ENCODE measurements at places on chromosomes 4 and X. TPM values are rescaled to one million over a fixed set of nuclear protein-coding genes. Genes with fewer than 3 reads are reported as not detected.

DNA sequence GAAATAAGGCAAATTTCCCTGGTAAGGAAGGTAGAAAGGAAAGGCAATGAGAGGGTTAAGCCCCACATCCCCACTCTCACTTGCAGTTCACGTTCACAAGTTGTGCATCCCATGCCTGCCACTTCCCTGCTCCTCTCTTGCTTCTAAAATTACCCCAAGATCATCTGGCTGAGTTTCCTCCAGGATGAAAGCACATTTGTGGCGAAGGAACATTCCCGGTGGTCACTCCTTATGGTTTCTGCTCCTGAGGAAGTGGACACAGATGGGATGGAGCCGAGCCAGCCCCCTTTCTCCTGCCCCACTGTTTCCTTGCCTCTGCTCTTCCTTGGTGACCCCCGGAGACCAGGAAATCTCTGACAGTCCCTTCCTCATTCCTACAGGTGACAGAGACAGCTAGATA is 37.5 kb downstream of the SPINK2 start:
- H3K36me3 ChIP-seq = no peaks in the 10 kb centered on the region
- H3K27ac ChIP-seq = no peak overlapping the region
- H3K27me3 ChIP-seq = no peaks in the 10 kb centered on the region
- no peak for DNase-seq

- no peaks in the 10 kb centered on the region for H3K36me3 ChIP-seq
- H3K4me3 ChIP-seq = no peak overlapping the region
- no peak for DNase-seq
- no peaks in the 10 kb centered on the region for H3K27me3 ChIP-seq
Measured at GRCh38 chrX:151996347-151996746, 21.9 kb upstream of the GABRE start.

- H3K4me3 ChIP-seq = no peak overlapping the region
- no peak for DNase-seq
- no peaks in the 10 kb centered on the region for H3K27me3 ChIP-seq
Measured at GRCh38 chr4:128768373-128768996, 41.0 kb upstream of the JADE1 start.

DNA sequence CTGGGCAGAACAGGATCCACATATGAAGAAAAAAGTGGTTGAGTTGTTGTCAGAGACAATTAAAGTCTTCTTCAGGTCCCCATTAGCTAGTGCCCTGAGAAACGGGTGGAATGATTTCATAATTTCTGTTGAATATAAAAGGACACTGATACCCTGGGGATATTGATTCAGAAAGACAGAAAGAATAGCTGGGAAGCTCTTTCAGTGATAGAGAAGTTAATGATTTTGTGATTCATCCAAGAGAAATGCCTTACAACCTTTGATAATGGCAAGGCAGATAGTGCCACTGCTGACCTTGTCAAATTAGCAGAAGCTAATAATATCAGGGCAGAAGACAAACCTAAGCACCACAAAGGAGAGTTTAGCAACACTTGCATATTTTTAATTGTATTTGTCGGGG is 37.9 kb downstream of the UNC5C start:
- H3K27ac ChIP-seq = no peak overlapping the region
- no peaks in the 10 kb centered on the region for H3K27me3 ChIP-seq
- H3K36me3 ChIP-seq = no peaks in the 10 kb centered on the region
- H3K4me3 ChIP-seq = no peak overlapping the region

- H3K4me3 ChIP-seq = peak overlapping the region; percentile 65
- H3K4me1 ChIP-seq = no peaks in the 10 kb centered on the region
- no peaks in the 10 kb centered on the region for H3K36me3 ChIP-seq
- DNase-seq = peak; percentile 68
Measured at GRCh38 chrX:64205735-64206501, 410 bp upstream of the AMER1 start.

- H3K27ac ChIP-seq = no peak overlapping the region
- H3K27me3 ChIP-seq = no peaks in the 10 kb centered on the region
- H3K36me3 ChIP-seq = no peaks in the 10 kb centered on the region
- H3K4me3 ChIP-seq = no peak overlapping the region
- no peak for DNase-seq
- peaks cover 4% of the 10 kb centered on the region for H3K4me1 ChIP-seq
Measured at GRCh38 chrX:153732401-153732800, 7.7 kb downstream of the ABCD1 start.

DNA sequence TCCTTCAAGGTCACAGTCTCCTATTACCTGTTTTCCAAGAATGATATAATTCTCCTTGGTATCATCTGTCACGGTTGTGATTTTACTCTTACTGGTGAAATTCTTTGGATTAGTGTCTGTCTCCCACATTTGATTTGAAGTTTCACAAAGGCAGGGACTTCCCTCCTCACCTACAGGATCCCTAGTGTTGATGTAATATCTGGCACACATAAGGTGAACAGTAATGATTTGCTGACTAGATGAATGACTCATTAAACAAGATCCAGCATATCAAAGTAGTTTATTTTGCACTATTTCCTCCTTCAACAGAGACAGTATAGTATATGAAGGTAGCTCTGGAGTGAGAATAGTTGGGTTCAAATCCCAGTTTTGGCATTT is 135.3 kb upstream of the IL1RAPL2 start:
- H3K36me3 ChIP-seq = no peaks in the 10 kb centered on the region
- no peak overlapping the region for H3K27ac ChIP-seq
- no peaks in the 10 kb centered on the region for H3K27me3 ChIP-seq
- no peak overlapping the region for H3K4me3 ChIP-seq

DNA sequence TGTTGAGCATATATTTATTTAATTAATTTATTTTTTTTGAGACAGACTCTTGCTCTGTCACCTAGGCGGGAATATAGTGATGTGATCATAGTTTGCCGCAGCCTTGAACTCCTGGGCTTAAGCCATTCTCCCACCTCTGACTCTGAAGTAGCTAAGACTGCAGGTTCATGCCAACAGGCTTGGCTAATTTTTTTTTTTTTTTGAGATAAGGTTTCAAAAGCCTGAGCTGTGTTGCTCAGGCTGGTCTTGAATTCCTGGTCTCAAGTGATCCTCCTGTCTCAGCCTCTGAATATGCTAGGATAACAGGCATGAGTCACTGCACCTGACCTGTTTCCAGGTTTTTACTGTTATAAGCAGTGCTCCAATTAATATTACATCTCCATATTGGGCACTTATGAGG is 4.8 kb downstream of the ADD1 start:
- peaks cover 3% of the 10 kb centered on the region for H3K36me3 ChIP-seq
- no peak for DNase-seq
- no peaks in the 10 kb centered on the region for H3K27me3 ChIP-seq
- no peak overlapping the region for H3K27ac ChIP-seq
- H3K4me1 ChIP-seq = peaks cover 23% of the 10 kb centered on the region
- no peak overlapping the region for H3K4me3 ChIP-seq

DNA sequence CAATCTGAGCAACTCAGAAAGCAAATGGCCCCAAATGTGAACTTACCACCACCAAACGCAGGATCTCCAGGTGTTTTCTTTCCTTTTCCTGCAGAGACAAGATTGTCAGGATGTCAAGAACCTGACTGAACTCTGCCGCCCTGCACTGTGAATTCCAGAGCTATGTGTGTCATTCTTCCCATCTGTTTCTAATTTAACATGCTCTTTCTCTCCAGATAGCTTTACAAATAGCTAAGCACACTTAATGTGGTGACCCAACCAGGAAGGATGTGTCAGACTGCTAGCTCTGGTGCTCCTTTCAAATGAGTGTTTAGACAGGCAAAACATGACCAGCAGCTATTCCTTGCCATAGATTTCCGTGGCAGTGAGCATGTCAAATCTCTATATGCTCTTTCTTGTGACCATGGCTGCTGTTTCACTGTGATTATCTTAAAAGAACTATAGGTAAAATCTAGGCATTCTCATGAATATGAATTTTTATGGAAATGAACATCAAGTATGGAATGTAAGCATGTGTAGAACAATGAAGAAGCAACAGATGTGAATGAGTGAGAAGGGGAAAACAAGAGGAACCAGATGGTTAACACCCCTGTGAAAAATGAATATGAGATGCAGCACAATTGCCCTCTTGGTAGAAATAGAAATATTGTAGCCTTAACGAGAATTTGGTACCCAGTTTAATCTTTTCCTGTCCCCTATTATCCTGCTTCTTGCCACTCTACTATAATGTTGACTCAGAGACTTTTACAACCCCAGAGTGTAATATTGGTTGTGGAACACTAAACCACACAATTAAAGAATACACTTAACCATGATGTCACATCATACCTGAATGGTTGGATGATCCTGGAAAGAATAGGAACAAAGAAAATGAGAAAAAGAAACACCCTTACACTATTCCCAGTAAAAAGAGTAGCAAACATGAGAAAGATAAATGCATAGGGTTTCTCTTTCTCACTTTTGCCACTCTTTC is 247.8 kb upstream of the DKK2 start:
- H3K4me1 ChIP-seq = no peaks in the 10 kb centered on the region

DNA sequence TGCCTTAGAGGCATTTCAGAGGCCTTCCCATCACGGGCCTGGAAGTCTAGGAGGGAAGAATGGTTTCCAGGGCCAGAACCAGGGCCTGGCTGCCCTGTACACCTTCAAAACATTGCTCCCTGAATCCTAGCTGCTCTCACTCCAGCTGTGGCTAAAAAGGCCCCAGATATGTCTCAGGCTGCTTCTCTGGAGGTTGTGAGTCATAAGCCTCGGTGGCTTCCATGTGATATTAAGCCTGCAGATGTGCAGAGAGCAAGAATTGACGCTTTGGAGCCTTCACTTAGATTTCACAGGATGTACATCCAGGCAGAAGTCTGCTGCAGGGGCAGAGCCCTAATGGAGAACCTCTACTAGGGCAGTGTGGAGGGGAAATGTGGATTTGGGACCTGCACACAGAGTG is 502.5 kb downstream of the GRXCR1 start:
- no peaks in the 10 kb centered on the region for H3K4me1 ChIP-seq
- H3K36me3 ChIP-seq = no peaks in the 10 kb centered on the region
- H3K4me3 ChIP-seq = no peak overlapping the region

- no peaks in the 10 kb centered on the region for H3K4me1 ChIP-seq
- H3K36me3 ChIP-seq = no peaks in the 10 kb centered on the region
- H3K27ac ChIP-seq = no peak overlapping the region
- H3K27me3 ChIP-seq = no peaks in the 10 kb centered on the region
- no peak overlapping the region for H3K4me3 ChIP-seq
Measured at GRCh38 chr4:76969941-76970529, 20.5 kb downstream of the SEPTIN11 start.

GRCh38 chrX:109643687-109644086 is 18.7 kb upstream of the KCNE5 start:
- H3K4me1 ChIP-seq = no peaks in the 10 kb centered on the region
- no peaks in the 10 kb centered on the region for H3K36me3 ChIP-seq
- H3K27me3 ChIP-seq = no peaks in the 10 kb centered on the region
- no peak overlapping the region for H3K27ac ChIP-seq
- no peak for DNase-seq

GRCh38 chrX:129233786-129234185 is 289.5 kb downstream of the SMARCA1 start:
- no peak for DNase-seq
- no peaks in the 10 kb centered on the region for H3K27me3 ChIP-seq
- no peaks in the 10 kb centered on the region for H3K4me1 ChIP-seq

Gene SHROOM3
- 1.7 TPM for total RNA-seq

Gene ASMT
- 0.05 TPM for total RNA-seq

Gene DTHD1
- total RNA-seq = 0.09 TPM

Gene NLRP2B
- total RNA-seq = not detected

Gene CLDN34
- total RNA-seq = 0.05 TPM

Gene RAB41
- total RNA-seq = not detected

Gene CASK
- total RNA-seq = 21.0 TPM

Gene STS
- 5.8 TPM for total RNA-seq

Gene PFKFB1
- 0.19 TPM for total RNA-seq
